Thymus (tissue), 14 donors: ENCODE measurements at places on chromosomes 2 and 18. TPM values are rescaled to one million over a fixed set of nuclear protein-coding genes. Genes with fewer than 3 reads are reported as not detected.

TMEM178A gene
- polyA plus RNA-seq, result 5.5 TPM

CPLX4 gene
- polyA plus RNA-seq, result 0.05 TPM

IGFBP2 gene
- 111 TPM for polyA plus RNA-seq

TRIM43 gene
- polyA plus RNA-seq, result 1.5 TPM

CHST9 gene
- polyA plus RNA-seq, result 0.87 TPM

RASGRP3 gene
- 8.2 TPM for polyA plus RNA-seq

RESP18 gene
- 0.07 TPM for polyA plus RNA-seq

IL1A gene
- 1.8 TPM for polyA plus RNA-seq

CYS1 gene
- polyA plus RNA-seq, result 0.30 TPM

NTSR2 gene
- 0.07 TPM for polyA plus RNA-seq

ABCG5 gene
- polyA plus RNA-seq, result 0.09 TPM

ALLC gene
- 0.87 TPM for polyA plus RNA-seq

PROM2 gene
- polyA plus RNA-seq, result 4.3 TPM

SERPINB11 gene
- 0.23 TPM for polyA plus RNA-seq

ARHGAP28 gene
- 2.6 TPM for polyA plus RNA-seq

NEMP2 gene
- 1.9 TPM for polyA plus RNA-seq

ANO7 gene
- 0.41 TPM for polyA plus RNA-seq

CCDC102B gene
- polyA plus RNA-seq, result 3.0 TPM

MAL gene
- polyA plus RNA-seq, result 143 TPM

IL1F10 gene
- polyA plus RNA-seq, result 1.1 TPM

XDH gene
- 0.78 TPM for polyA plus RNA-seq

IKZF2 gene
- 19.2 TPM for polyA plus RNA-seq

TET3 gene
- 4.2 TPM for polyA plus RNA-seq
